ENCODE measurements at places on chromosomes 13 and 19.

- DNase-seq = no peak
Measured at GRCh38 chr13:101291646-101292515, 124.4 kb downstream of the NALCN start.

DNA sequence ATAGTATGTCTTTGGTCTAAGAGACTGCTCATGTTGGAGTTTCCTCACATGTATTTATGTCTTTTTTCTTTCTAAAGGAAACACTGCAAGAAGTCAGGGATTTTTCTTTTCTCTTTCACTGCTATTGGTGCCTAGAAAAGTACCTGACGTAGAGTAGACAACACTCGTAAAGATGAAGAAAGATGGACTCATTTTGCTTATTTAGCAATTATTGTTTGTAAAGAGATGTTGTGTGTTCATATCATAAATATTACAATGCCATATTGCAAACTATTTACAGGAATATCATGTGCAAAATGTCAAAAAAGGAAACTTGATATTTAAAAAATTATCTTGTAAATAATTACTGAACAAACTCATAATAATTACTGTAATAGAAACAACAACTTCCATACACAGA lies 2711.5 kb upstream of the PCDH20 start:
- DNase-seq = no peak

GRCh38 chr13:76976929-76977328 lies 15.0 kb upstream of the CLN5 start:
- DNase-seq = no peak

- DNase-seq = no peak
Measured at GRCh38 chr19:48490981-48491792, 20.4 kb downstream of the LMTK3 start.

DNA sequence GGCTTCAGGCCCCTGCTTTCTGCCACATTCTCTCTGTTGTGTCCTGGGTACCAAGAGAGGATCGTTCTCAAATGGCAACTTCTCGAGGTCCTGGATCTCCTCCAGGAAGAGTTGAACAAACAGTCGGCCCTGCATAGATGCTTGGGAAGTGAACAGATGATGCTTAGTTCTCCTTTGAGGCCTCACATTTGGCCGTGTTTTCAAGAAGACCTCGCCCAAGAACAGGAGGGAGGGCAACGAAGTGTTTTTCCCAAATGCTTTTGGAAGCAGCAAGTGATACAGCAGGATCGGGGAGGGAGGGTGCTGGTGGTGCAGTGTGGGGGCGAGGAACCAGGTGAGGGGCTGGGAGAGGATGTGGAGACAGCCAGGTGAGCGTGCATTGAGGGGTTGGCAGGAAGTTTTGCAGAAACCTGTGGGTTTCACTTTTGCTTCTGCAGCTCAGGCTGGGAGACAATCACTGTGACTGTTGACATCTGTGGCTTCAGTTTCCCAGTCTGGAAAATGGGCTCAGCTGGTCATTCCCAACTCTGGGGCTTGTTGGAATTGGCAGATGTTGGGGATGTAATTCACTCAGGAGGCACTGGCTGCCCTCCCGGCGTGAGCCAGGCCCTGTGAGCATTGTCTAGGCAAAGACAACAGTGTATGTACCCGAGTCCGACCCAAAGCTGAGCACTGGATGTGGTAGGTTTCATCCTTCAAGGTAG lies 21.6 kb downstream of the MAST3 start:
- peak; percentile 54 for DNase-seq

- DNase-seq = peak; percentile 55
Measured at GRCh38 chr19:19171821-19172532, 1.9 kb upstream of the MEF2B start.

DNA sequence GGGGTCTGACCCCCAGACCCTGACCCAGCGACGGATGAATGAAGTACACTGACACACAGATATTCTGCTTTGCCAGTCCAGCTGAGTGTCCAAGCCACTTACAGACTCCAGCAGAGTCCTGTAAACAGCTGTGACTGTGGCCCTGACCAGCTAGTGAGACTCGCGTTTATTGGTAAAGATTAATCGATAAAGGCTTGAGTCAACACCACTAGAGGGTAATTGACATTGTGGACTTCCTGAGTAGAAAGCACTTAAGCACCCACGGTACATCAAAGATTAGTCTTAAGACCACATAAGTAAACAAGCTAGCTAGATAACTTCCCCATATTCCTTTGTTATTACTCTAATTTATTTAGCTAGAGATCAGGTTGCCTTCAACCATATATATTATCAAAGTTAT lies 146.0 kb downstream of the OXGR1 start:
- DNase-seq = no peak

DNA sequence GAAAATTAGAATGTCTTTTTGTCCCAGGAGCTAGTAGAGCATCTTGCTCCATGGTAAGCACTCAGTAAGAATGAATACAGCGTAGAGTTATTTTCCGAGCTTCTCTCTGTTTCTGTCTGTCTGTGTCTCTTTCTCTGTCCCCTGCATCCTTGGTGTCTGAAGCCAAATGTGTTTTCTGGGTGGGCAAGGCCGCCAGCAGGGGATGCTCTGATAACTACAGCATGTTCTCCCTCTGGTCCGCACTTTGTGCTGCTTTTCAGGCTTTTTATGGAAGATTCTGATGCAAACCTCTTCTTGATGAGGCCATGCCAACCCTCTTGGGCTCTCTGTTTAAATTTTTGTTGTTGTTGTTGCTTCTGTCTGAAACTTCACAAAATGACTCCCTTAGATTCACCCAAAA lies 142.8 kb upstream of the UBL3 start:
- DNase-seq = no peak

GRCh38 chr13:80235967-80236302 lies 105.0 kb downstream of the SPRY2 start:
- no peak for DNase-seq

DNA sequence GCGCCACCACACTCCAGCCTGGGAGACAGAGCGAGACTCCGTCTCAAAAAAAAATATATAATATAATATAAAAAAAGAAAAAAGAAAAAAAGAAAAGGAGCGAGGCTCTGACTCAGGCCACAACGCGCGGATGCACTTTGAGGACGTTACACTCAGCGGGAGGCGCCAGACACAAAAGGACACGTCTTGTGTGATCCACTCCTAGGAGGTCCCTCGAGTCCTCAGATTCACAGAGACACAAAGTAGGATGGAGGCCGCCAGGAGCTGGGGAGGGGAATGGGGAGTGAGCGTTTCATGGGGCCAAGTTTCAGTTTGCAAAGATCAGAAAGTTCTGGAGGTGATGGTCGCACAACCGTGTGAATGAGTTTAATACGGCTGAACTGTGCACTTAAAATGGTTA lies 8.5 kb upstream of the ABHD17A start:
- DNase-seq = no peak

- no peak for DNase-seq
Measured at GRCh38 chr19:31064491-31064890, 284.7 kb downstream of the TSHZ3 start.

- DNase-seq = no peak
Measured at GRCh38 chr19:43563816-43564457, 11.4 kb downstream of the XRCC1 start.

DNA sequence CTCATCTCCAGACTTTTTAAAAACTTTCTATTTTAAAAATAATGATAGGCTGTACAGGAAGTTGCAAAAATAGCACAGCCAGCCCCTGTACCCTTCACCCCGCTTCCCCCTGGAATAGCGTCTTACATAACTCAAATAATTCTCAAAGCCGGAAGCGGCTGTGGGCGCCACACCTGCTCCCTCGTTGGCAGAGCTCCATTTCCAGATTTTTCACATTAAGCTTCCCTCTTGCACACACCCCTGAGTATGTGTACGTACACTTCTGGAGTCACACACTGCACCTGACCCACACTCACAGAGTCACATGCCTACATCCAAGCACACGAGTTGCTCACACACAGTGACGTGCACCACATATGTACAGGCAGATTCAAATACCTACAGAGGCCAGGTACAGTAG lies 24.9 kb upstream of the DPP9 start:
- DNase-seq = no peak

DNA sequence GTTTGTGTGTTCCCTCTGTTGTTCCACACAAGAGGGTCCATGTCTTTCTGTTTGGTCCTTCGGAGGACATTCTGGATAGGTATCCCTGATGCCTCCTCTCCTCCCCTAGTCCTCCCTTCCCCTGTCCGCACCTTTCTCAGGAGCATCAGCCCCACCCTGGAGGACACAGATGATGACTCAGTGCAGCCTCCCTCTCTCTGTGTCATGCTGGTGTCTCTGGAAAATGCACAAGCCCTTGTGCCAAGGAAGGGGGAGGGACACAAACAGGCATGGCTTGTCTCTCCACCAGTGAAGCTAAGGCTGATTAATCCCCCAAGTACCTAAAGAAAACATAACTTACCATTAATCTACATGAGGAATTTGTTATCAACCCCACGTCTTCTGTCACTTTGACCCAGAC lies 16.2 kb upstream of the TNFRSF19 start:
- DNase-seq = no peak

DNA sequence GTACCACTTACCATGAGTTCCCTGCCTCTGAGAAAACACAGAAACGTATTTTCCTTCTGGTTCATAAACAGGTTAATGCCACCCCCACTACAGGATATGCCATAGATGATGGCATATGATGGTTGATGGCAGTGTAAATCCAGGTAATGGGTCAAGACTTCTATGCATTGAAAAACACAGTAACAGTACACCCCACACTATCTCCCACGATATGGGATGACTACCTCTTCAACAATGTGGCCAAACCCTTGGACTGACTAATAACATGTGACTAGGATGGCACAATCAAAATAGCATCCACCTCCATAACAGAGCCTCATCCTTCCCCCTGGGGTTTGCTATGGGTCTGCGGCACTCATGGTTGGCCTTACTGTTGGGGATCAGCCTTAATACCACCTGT lies 22.0 kb downstream of the ZNF235 start:
- DNase-seq = peak; percentile 2

DNA sequence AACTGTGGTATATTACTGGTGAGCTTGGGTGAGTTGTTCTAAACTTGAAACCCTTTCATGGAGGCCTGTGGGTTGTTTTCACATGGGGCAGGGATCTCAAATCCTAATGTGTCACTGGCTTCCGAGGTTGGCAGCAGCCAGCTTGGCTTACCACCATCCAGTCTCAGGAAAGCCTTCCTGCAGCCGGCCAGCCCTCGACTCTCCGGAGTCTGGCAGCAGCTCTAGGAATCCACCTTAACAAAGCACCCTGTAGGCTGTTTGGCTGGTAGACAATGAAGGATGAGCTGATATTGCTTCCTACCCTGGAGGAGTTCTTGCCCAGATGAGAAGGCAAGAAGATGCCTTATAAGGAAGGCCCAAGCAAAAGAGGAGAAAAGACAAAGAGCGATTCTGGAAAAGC lies 188.3 kb downstream of the KLF12 start:
- peak; percentile 45 for DNase-seq

DNA sequence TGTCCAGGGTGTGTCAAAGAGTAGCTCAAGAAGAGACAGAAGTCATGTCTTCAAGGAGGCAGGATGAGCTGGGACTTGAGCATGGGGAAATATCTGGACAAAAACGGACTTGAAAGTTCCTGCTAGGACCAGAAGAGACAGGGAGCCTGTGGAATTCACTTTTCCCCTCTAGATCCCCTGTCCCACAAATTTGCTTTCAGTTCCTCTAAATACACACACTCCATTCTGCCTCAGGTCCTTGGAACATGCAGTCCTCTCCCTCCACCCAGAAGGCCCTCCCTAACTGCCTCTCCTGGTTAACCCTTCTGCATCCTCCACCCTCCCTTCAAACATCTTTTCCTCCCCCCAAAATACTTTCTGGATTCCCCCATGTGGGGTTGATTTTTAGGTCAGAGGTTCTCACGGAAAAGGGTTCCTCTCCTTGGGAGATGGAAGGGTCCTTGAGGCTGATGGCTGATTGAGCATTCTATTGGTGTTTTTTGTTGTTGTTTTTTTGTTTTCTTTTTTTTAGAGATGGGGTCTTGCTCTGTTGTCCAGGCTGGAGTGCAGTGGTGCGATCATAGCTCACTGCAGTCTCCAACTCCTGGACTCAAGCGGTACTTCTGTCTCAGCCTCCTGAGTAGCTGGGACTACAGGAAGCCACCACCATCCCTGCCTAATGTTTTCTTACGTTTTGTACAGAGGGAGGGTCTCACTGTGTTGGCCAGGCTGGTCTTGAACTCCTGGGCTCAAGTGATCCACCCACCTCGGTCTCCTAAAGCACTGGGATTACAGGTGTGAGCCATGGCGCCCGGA lies 6.9 kb upstream of the RETN start:
- no peak for DNase-seq

DNA sequence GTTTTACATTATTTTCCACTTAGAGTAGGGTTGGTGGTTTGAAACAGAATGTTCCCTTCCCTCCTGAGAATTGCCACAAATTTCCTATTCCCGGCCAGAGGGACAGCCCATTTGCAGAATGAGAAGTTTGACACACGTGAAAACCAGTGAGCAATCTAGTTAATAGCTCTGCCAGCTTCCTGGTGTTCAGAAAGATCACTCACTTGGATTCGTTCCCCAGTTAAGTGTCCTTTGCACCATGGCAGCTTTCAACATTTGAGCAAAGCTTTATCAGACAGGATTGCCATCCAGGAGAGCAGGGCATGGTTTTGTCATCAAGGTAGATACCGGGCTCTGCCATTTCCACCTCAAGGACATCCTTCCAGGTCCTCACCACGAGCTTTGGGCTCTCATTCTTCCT lies 28.2 kb downstream of the RASL11A start:
- no peak for DNase-seq
